ENCODE measurements at places on chromosomes 2 and 18.

DNA sequence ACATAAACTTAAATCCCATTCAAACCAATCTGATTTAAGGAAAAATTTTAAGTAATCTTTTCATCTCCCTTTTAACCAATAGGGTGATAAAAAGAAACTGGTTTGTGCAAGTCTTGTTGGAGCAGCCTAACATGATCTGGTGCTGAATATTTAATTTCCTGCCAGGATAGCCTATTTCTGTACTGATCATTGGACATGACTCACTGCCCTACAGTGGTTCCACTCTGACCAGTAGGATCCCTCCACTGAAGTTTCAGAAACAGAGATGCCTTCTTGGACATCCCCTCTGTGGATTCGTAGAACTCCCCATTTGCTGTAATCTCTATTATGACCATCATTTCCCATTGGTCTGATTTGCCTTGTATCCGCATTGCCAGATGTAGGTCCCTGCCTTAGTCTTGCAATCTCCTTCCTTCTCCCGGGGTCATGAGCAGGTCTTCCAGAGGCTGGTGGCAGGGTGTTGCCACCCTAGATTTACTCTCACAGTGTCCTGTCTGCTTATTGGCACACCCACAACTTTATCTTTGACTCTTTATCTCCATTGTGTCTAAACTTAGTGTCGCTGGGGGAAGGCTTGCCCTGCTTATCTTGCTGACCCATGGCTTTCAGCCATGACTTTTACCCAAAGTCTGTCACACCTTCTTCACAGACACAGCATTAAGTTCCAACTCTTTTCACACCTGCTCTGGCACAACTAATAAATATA lies 12.3 kb upstream of the SETBP1 start:
- DNase-seq: peak; percentile 32

- DNase-seq: no peak
These were observed 61.1 kb downstream of the COA5 start for GRCh38 chr2:98547092-98547790.

DNA sequence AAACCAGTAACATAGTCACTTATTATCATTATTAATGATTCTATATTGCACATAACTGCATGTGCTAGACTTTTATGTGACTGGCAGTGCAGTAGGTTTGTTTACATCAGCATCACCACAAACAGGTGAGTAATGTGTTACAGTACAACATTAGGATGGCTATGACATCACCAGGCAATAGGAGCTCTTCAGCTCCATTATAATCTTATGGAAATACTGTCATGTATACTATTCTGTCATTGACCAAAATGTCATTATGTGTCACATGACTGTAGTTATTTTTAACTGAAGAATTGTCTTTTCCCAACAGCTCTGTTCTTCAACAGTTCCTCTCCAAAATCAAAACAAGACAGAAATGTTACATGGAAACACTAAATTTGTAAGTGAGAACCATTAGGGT lies 96.3 kb downstream of the C18orf54 start:
- DNase-seq: peak; percentile 10

DNA sequence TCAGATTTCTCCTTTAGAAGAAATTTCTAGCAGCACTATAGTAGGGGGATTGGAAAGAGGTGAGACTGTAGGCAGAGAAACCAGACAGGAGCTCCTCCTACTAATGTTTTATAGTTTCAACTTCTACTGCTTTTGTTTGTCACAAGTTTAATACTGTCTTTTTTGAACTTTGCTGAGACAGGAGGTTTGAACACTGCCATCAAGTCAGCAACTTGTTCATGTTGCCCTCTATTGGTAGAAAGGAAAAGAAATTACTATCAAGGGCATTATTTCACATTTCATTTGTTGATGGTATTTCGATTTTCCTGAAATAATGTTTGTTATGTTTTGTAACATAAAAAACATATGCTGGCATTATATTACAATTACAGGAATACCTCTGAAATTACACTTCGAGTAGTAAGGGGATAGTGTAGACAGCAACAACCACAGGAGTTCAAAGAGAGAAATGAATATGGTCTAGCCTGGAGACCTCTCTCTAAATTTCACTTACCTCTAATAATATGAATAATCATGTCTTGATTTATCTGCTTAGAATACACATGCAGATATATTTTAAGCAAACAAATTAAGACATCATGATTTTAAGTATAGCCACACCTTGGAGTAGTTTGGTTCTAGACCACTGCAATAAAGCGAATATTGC lies 12.4 kb upstream of the CCDC88A start:
- peak; percentile 66 for DNase-seq

DNA sequence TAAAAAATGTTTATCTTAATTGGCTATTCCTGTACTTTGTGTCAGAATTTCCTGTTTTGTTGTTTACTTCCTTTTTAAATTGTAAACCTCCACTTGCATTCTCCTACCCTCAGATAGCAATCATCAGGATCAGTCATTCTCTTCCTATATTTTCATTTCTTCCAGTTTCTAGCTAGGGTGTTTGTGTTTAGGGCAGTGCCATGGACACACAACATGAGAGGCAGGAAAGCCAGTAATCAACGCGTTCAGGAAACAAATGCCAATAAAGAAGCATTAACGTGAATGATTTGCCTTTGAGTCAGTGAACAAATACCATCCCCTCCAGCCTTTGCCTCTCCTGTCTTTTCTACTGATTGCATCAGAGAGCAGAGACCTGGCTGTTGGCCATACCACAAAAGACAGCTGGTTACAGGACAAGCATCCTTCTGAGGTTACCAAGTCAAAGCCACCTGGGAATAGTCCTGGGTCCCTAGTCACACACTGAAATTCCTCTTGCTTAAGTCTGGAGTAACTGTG lies 56.7 kb upstream of the FHL2 start:
- peak; percentile 99 for DNase-seq

- DNase-seq: no peak
These were observed 34.9 kb downstream of the CFAP210 start for GRCh38 chr2:169659320-169659719.

DNA sequence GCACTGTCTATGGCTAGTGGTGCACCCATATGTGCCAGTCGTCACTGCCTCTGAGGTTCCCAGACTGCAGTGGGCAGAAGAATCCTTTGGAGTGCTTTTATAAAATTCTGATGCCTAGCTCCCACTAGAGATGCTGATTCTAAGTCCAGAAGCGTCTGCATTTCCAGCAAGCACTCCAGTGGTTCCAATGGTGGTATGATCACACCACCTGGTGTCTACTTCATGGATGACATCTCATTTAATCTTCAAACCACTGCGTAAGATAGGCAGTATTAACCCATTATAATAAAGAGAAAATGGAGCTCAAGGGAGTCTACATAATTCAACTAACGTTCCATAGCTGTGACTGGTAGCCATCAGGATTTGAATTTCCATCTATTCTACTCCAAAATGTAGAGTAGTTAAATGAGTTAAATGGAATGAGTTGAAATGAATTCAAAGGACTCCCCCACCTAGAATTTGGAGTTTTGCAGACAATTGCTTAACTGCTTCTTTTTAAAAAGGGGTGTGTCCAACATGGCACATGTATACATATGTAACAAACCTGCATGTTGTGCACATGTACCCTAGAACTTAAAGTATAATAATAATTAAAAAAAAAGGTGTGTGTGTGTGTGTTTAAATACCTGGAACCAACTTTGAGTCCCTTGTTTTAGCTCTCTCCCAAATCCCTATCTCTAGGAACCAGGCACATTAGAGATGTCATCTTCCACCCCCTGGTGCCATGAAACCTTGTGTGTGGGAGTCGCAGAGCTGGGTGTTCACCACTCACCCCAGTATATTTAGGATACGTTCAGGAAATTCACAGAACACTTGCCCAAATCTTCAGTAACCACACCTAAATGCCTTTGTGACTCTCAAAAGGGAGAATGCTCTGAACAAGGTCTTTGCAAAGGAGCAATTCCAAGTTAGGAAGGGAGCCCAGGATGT lies 14.1 kb downstream of the LAMA3 start:
- DNase-seq: peak; percentile 82

- no peak for DNase-seq
These were observed 46.8 kb upstream of the GPC1 start for GRCh38 chr2:240388471-240389301.

GRCh38 chr2:194096402-194096801 lies 1560.6 kb upstream of the SLC39A10 start:
- DNase-seq: no peak

- DNase-seq: no peak
These were observed 57.0 kb downstream of the CEP192 start for GRCh38 chr18:13048061-13048595.

GRCh38 chr2:16630463-16630862 lies 35.2 kb downstream of the CYRIA start:
- DNase-seq: no peak

DNA sequence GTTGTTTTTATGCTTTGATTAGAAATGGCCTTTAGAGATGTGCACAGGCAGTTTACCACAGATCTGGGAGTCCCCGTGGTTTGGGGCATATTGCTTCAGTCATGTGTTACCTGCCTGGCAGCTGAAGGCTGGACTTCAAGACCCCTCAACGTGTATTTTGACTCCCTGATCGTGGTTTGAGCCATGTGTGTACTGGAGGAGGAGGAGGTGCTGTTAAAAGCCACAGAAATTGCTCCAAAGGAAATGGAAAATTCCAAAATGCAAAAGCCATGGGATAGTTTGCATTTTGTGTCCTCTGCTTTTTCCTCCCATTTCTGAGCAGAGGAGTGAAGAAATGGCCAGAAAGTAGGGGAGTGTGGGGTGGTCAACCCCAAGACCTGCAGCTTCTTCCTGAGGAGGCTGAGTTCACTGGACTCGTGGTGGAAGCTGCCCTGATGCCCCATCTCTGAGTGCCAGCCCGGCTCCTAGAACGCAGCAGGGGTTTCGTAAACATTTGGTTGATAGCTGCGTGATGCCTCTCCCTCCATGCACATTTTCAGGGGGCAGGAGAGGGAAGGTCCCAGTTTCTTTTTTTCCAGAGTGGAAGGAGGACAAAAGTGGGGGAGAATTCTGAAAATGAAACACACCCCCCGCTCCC lies 45.7 kb downstream of the ITGB1BP1 start:
- no peak for DNase-seq

- no peak for DNase-seq
These were observed 51.7 kb downstream of the TGOLN2 start for GRCh38 chr2:85275984-85276540.

DNA sequence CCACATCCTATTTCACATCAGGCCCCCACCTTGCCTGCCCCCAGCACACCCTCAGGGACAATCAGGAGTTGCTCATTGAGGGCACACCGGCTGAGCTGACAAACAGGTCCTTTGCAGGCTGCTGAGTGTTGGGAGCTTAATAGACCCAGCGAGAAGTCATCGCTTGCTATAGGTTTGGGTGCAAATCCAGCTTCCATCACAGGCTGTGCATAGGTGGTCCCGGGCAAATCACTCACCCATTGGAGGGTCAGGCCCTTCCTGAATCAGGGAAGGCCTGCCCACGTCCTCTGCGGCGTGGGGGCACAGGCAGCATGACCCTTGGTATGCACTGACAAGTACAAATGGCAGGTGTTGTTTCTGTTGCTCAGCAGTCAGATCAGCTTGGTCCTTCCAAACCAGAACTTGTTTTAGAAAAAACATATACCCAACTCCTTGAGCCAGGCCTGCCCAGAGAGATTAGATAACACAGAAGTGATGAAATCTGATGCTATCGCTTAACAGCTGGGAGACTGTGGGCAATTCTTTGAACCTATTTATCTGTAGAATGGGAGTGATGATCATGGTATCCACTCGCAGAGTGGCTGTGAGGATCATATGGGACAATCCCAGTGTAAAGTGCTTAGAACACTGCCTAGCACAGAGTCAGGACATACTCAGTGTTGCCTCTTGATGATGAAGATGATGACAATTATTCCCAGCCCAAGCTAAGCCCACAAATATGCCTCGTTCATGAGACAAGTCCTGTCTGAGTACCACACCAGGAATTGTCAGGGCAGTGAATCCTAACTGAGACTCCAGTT lies 34.9 kb downstream of the SMAD7 start:
- DNase-seq: no peak

DNA sequence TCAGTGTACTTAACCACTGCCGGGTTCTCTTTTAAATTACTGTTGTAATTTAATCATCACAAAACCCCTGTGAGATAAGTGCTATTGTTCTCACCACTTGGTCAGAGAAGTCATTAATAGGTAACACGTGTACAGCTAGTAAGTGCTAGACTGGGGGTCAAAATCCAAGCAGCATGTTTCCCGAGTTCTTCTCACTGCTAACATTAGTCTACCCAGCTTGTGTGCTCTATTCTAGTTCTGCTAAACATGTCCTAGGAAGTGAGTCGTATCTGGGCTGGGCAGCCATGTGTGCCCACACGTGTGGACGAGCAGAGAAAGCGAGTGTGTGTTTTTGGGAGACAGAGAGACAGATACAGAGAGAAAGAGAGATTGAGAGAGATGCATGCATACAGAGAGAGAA lies 94.1 kb downstream of the BIN1 start:
- DNase-seq: peak; percentile 75

DNA sequence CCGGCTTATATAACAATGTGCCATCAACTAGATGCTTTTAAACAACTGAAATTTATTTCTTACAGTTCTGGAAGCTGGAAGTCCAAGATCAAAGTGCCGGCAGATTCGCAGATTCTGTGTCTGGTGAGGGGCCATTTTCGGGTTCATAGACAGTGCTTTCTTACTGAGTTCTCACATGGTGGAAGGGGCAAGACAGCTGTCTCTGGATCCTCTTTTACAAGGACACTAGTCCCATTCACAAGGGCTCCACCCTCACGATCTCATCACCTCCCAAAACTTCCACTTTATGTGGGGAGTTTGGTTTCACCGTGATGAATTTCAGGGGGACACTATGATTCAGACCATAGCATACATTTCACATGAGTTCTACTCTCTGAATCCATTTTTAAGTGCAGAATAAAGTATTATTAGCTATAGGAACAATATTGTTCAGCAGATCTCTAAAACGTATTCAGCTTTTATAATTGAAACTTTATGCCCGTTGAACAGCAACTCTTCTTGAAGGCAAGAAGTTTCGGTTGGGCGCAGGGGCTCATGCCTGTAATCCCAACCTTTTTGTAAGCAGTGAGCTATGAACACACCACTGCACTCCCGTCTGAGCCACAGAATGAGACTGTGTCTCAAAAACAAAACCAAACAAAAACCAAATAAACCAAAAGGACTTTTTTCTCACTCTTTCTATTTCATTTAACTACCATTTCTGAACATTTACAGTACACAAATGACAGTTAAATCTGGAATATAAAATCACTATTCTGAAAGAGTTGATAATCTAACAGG lies 502.8 kb downstream of the CMPK2 start:
- no peak for DNase-seq

DNA sequence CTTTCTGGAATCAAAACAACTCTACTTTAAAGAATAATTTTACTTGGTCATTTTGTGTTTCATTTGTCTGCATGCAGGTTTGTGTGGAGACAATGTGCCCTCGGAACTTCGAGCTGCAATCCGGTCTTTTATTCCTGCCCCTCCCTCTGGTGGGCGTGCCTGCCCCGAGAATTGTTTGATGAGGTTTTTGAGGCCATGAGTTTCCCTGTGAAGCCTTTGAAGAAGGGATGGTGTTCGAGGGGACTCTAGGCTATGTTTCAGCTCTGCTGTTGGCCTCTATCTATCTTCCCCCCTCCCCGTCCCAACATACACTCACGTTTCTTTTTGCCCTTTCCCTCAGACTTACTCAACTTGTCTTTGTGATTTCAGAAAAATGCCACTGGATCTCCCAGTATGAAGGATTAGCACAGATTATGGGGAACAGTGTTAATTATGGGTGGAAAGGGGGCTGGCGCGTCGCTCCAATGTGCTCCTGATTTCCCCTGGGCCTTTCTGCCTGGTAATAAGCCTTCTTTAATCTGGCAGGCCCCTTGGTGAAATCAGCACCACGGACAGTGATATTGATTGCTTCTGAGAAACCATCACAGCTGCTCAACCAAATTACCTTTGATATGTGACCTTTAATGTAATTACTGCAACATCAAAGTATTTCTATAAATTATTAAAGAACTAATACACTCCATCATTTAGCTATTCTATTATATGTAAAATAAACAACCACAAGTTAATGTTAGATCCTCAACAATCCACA lies 82.2 kb downstream of the CELF4 start:
- peak; percentile 15 for DNase-seq
